Smooth muscle cell of the umbilical artery (primary cell): ENCODE measurements at places on chromosomes 2 and 18. TPM values are rescaled to one million over a fixed set of nuclear protein-coding genes. Genes with fewer than 3 reads are reported as not detected.

MYCN gene
- total RNA-seq = not detected in 2 replicates

SULT1C2 gene
- not detected in 2 replicates for total RNA-seq

CAVIN2 gene
- 1.8 and 6.2 TPM in 2 replicates for total RNA-seq

GALR1 gene
- total RNA-seq = not detected in 2 replicates

CEP68 gene
- 3.5 and 3.9 TPM in 2 replicates for total RNA-seq

HOXD13 gene
- total RNA-seq = 2.2 and 2.4 TPM in 2 replicates

GCG gene
- total RNA-seq = not detected in 2 replicates

TBC1D8 gene
- 0.30 and 0.32 TPM in 2 replicates for total RNA-seq

SKOR2 gene
- not detected in 2 replicates for total RNA-seq

CASP10 gene
- 2.9 and 4.5 TPM in 2 replicates for total RNA-seq

ICOS gene
- total RNA-seq = not detected in 2 replicates

KCNG2 gene
- total RNA-seq = not detected in 2 replicates

STAMBP gene
- 23.5 and 35.5 TPM in 2 replicates for total RNA-seq

DAPL1 gene
- not detected in 2 replicates for total RNA-seq

PLEK gene
- under 0.01 TPM in 1 of 2 replicates, not detected in the other for total RNA-seq

TTN gene
- under 0.01 and 1.0 TPM in 2 replicates for total RNA-seq

TNS1 gene
- total RNA-seq = 173 and 269 TPM in 2 replicates

COLEC12 gene
- 0.28 and 0.30 TPM in 2 replicates for total RNA-seq

RAB6C gene
- total RNA-seq = not detected in 2 replicates

GRP gene
- total RNA-seq = not detected in 2 replicates

DYNC2LI1 gene
- total RNA-seq = 29.7 and 33.6 TPM in 2 replicates

TLX2 gene
- not detected in 2 replicates for total RNA-seq

NAT8 gene
- total RNA-seq = not detected in 2 replicates

MPP4 gene
- total RNA-seq = 0.89 and 5.3 TPM in 2 replicates

PFN4 gene
- 0.30 and 0.42 TPM in 2 replicates for total RNA-seq

GPAT2 gene
- 2.7 and 11.0 TPM in 2 replicates for total RNA-seq

KIAA2012 gene
- under 0.01 and 0.09 TPM in 2 replicates for total RNA-seq

MYO7B gene
- total RNA-seq = 0.09 and 0.59 TPM in 2 replicates

ARHGAP28 gene
- 0.23 and 0.30 TPM in 2 replicates for total RNA-seq

ALPI gene
- not detected in 2 replicates for total RNA-seq

MAP3K19 gene
- total RNA-seq = not detected in 2 replicates

CCBE1 gene
- 0.59 and 19.1 TPM in 2 replicates for total RNA-seq

KCNS3 gene
- 5.0 and 5.5 TPM in 2 replicates for total RNA-seq

ZDBF2 gene
- 18.9 and 22.6 TPM in 2 replicates for total RNA-seq

MMADHC gene
- total RNA-seq = 184 and 212 TPM in 2 replicates

CYP26B1 gene
- 0.18 TPM in 1 of 2 replicates, not detected in the other for total RNA-seq

QPCT gene
- 44.2 and 44.5 TPM in 2 replicates for total RNA-seq

RRM2 gene
- 7.1 and 22.2 TPM in 2 replicates for total RNA-seq

UGGT1 gene
- 203 and 205 TPM in 2 replicates for total RNA-seq
